Glomerular endothelial cell (primary cell): ENCODE measurements at places on chromosomes 12 and 14.

DNA sequence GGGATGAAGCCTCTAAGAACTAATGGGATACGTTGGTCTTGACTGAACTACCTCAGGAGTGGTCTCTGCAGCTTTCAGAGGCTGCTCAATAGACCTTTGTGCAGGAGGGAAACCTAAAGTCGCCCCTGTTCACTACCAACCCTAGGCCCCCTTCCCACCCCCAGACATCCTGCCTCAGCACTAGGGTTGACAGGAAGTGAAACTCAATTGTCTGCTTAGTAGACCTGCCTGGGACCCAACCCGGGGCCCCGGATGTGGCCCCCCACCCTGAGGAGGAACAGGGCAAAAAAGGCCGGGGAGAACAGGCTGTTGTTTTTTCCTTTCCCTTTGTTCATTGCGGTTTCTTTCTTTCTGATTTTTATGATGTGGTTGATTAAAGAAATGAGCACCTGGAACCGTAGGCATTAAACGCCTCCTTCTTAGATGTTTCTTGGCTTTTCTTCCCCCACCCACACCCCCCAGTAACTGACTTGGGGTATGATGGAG is 1.6 kb upstream of the DGKA start:
- DNase-seq = no peak

- no peak for DNase-seq
Observed at GRCh38 chr12:101857043-101857558, 20.3 kb upstream of the DRAM1 start.

DNA sequence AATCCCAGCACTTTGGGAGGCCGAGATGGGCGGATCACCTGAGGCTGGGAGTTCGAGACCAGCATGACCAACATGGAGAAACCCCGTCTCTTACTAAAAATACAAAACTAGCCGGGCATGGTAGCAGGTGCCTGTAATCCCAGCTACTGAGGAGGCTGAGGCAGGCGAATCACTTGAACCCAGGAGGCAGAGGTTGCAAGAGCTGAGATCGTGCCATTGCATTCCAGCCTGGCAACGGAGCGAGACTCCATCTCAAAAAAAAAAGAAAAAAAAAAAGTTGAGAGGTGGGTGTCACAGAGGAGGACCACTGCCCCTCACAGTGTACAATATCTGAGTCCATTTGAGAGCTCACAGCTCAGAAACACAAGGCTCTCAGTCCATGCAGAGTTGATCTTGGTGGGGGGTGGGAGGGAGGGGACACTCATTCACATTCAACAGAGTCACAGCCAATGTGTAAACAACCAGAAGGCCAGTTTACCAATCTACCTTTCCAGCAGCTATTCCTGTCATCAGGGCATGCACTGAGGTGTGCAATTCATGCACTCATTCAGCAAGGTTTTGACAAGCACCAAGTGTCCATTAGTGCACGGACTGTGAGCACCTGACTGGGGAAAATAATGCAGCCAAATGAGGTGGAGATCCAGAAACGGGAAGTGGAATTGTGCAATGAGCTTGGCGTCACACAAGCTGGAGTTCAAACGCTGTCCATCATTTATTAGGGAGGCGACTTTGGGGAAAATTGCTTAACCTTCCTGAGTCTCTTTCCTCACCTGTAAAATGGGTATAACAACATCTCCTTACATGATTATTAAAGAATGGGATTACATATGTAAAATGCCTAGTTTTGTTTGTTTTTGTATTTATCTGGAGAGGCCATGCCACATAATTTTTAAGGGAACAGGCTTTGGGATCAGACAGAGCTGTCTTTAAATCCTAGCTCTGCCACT is 4.4 kb upstream of the EIF5 start:
- no peak for DNase-seq

DNA sequence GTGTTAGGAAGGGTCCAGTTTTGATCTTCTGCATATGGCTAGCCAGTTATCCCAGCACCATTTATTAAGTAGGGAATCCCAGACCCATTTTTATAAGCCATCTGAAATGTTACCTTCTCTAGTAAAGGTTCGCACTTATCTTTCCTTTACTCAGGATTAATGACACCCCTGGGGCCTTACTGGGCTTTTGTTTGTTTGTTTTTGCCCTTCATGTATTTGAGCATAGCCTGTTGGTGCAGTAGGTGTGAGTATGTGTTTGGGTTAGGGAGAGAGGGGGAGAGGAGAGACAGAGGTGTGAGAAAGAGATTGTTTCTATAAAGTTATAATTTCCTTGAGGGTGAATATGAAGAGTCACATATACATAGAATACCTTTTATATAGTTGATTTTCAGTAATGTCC is 96.9 kb downstream of the AKAP6 start:
- DNase-seq = no peak

- no peak for DNase-seq
Observed at GRCh38 chr14:105528586-105529318, 2.4 kb downstream of the TMEM121 start.

GRCh38 chr14:96117960-96118359 is 78.8 kb downstream of the C14orf132 start:
- DNase-seq = no peak

GRCh38 chr12:108226866-108227265 is 97.8 kb downstream of the WSCD2 start:
- no peak for DNase-seq

DNA sequence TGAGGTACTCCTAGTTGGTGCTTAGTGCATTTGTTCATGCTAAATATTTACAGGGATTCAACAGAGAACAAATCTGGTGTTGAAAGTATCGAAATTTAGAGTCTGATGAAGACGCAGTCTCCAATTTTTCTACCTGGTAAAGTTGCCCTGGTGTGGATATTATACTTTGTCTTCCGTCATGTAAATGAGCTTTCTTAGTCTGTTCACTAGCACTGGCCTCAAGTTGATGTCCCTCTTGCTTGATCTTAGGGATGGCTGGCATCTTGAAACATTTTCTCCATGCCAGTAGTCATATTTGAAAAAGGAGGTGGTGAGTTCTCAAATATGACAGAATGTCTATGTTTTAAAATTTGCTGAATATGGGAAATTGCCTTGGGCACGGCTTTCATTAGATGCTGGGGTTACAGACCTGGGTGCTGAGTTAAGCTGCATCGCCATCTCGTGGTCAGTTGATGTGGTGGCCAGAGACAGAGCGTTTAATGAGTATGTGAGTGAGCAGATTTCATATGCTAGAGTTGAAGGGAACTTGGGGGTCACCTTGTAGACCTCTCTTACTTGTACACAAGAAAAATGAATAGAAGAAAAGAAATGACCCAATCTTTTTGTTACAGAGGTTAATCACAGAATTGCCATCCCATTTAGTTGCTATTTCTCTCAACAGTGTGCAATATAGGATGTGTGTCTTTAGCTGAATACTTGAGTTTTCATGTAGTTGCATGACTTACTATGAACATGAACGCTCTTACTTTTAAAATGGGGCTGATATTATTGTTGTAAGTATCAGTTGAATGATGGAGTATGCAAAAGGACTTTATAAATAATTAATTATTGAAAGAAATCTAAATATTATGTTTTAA is 172.8 kb upstream of the DCN start:
- DNase-seq = peak; percentile 57

DNA sequence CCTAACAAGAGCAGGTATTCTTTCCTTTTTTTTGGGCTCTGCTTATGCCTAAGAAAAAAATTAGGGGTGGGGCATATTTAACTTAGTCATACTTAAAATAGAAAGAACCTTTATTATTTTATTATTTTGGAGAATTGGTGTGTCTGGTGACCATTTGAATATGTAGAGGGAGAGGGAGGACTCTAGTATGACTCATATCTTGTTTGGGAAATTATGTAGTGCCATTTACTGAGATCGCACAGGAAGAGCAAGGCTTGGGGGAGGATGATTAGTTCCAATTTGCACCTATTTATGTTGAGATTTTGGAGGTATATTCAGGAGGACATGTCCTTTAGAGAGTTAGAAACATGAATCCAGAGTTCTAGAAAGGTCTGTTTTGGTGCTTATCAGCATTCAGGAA is 9.9 kb downstream of the ZNF410 start:
- DNase-seq = no peak

DNA sequence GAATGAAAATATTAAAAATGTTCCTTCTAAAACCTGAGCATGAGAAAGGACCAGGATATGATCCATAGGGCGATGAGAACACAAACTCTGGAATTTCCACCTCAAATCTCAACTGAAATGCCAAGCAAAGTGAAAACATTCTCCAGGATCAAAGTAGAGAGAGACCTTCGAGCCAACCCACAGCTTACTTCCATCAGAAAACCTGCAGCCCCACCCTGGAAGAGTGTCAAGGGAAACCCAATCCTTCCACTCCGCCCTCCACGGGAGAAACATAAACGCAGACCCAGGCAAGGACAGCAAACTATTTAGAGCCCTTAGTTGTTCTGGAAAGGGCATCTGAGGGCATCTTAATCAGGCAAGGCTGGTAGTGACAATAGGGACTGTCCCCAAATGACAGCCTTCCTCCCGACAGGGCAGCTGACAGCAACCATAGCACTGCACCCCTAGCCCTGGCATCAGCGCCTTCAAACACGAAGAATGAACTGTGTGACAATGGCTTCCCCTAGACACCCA is 21.8 kb downstream of the SLC15A4 start:
- DNase-seq = no peak

DNA sequence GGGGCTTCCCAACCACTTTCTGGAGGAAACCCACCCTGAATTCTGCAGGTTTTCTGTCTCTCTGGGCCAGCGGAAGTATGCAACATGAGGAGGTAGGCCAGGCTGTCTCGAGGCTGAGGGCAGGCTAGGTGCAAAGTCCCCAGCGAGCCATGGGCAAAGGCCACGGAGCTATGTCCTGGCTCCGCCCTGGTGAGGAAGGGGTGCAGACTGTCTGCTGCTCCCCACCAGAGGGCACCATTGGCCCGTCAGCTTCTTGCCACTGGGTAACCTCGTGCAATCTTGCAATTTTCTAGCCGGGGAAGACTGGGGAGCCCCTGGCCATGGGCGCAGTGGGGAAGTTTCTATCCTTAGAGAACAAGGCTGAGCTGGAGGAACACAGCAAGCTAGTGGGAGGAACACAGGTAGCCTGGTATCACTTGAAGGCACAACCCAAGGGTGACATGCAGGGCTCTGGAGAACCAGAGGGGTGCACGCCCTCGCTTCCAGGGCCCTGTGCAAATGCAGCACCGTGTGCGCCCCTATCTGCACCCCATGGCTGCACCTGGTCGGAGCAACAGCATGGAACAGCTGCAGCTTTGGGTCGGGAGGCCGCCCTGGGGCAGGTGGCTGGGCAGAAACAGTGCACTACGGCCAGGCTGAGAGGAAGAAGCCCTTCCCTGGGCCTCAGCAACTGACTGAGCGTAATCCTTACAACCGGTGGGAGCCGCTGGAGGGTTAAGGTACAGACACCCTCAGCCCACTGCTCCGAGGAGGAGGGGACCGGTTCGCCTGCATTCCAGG is 27.6 kb upstream of the RPLP0 start:
- no peak for DNase-seq

DNA sequence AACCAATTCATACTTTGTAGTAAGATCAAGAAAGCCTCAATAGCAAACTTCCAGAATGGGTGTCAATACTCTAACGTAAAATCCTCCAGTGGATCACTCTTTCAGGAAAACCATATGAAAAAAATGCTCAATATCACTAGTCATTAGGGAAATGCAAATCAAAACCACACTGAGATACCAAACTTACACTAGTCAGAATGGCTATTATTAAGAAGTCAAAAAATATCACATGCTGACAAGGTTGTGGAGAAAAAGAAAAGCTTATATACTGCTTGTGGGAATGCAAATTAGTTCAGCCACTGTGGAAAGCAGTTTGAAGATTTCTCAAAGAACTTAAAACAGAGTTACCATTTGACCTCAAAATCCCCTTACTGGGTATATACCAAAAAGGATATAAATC is 49.5 kb upstream of the ATXN7L3B start:
- DNase-seq = no peak

- DNase-seq = no peak
Observed at GRCh38 chr14:56886471-56887062, 76.3 kb upstream of the OTX2 start.

GRCh38 chr12:214003-214741 is at the start of gene SLC6A12:
TSS of gene SLC6A12 (minus strand) at chr12:214157. CDS start at chr12:209986, 4,171 bp downstream.
- no peak for DNase-seq

GRCh38 chr12:79299447-79300198 is 391.1 kb downstream of the PAWR start:
- DNase-seq = no peak

DNA sequence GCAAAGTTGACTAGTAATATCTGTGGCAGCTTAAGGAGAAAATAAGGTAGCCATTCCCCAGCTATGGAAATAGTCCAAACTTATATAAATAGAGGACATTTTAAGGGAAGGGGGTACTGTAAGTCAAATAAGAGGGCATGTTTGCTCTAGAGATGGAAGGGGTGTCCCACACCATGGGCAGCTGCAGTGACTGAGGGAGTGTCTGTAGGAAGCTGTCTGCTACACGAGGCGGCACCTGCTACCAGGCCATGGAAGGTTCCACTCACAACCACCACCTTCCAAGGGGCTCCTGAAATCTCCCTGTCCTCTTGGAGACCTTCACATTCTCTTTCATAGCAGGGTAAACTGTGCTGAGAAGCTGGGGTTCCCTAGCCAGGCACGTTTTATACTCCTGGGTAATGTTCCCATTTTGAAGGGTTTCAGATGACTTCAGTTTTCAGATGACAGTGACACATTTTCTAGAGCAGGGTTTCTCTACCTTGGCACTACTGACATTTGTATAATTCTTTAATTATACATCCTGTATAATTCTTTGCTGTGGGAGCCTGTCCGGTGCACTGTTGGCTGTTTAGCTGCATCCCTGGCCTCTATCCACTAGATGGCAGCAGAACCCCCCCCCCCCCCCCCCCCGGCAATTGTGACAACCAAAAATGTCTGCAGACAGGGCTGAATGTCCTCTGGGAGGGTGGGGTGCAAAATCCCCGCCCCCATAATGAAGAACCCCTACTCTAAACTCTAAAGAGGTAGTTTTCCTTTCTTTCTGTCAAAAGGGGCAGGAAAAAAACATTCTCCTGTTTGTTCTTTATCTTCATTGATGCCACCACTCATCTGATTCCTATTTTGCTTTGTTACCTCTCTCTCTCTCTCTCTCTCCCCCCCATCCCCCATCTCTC is 11.6 kb upstream of the SMCO2 start:
- DNase-seq = no peak

GRCh38 chr14:94953541-94954260 is 183.8 kb upstream of the GSC start:
- no peak for DNase-seq

- DNase-seq = no peak
Observed at GRCh38 chr12:5456030-5456429, 24.1 kb downstream of the NTF3 start.
